ENCODE measurements at places on chromosomes 1 and 21.

GRCh38 chr1:38613996-38614395, 245.6 kb downstream of the RRAGC start:
- DNase-seq = no peak

GRCh38 chr1:154784924-154785531, 85.1 kb downstream of the KCNN3 start:
- no peak for DNase-seq

DNA sequence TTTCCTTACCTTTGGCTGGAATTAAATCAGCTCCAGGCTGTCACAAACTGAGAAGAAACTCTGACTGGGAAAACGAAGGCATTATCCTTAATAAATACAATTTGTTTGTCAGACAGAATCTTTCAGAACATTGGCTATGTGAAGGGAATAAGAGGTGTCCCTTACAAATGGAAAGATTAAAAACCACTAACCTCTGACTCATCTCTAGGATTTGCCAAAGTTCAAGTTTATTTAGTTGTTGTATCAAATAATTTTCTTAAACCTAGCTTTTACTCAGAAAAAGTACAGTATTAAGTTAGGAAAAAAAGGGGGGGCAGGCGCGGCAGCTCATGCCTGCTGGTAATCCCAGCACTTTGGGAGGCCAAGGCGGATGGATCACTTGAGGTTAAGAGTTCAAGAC, 15.7 kb downstream of the SERTAD4 start:
- DNase-seq = no peak

- DNase-seq = no peak
Measured at GRCh38 chr1:38050397-38051078, 3.9 kb upstream of the POU3F1 start.

DNA sequence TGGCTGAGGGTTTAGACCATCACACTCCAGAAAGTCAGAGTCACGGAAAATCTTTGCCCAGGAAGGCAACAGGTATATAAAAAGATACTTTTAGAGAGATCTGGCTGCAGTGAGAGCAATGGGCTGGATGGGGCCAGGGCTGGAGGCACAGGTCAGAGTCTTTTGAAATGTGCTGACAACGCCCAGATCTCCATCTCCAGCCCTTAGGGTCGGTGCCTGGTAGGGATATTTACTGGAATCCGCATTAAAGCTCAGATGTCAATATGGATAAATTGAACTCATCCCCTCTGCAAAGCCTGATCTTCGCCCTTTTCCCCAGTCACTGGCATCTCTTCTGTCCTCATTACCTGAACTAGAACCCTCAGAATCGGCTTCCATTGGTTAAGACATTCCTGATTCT, 82.2 kb downstream of the BCAR3 start:
- DNase-seq = no peak

DNA sequence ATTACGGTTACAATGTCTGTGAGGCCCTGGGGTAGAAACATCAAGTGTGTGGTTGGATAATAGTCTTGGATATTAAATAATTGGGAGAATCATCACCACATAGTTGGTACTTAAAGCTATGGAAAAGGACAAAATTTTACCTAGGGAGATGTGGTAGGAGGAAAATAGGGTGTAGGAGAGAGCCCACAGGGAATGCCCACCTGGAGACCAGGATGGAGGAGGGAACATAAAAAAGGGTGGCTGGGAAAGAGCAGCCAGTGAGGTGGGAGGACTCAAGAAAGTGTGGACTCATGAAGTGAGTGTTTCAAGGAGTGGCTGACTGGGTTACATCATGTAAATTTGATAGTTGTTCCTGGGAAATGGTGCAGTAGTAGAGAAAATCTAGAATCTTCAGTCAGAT, 3.0 kb upstream of the SOX13 start:
- DNase-seq = no peak

- DNase-seq = no peak
Measured at GRCh38 chr1:177126267-177126666, 38.2 kb downstream of the ASTN1 start.

DNA sequence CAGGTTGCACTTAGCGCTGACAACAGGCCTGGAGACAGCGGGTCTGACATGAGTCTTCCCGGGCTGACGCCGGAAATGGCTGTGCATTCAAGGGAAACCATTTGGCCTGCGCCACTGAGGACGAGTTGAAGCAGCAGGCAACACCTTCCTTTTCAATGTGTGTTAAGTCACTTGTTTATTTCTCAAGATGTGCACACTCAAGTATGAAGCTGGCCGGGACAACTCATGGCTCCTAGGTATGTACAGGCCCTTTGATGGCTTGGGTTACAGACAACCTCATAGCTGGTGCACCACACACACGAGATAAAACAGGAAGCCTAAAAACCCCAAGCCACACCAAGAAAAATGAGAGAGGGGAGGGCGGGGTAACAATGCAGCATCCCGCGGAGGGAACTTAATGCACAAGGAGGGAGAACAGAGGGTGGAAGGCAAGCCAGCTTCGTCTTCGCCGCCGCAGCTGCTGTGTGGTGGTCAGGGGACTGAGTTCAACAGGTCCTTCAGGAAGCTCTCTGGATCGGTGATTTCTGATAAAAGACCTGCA, 118.0 kb upstream of the IFFO2 start:
- no peak for DNase-seq

GRCh38 chr1:158149175-158149574, 31.5 kb upstream of the CD1D start:
- DNase-seq = no peak

GRCh38 chr21:14711287-14711686, 165.2 kb upstream of the SAMSN1 start:
- no peak for DNase-seq

- no peak for DNase-seq
Measured at GRCh38 chr1:40803902-40804301, 20.3 kb downstream of the KCNQ4 start.

- no peak for DNase-seq
Measured at GRCh38 chr1:162003830-162004215, 19.8 kb downstream of the OLFML2B start.

- peak; percentile 53 for DNase-seq
Measured at GRCh38 chr1:15501208-15502032, 22.6 kb downstream of the CASP9 start.

GRCh38 chr1:118988186-118989005, at the start of gene TBX15:
TSS of gene TBX15 (minus strand) at chr1:118988343. CDS start at chr1:118987795, 548 bp downstream.
- no peak for DNase-seq

Measured in 8988T (cell line).